ENCODE measurements at places on chromosomes 13 and 19.

- DNase-seq = no peak
These were observed 146.7 kb upstream of the FNDC3A start for GRCh38 chr13:48828962-48829411.

GRCh38 chr13:70817576-70817975 lies 709.3 kb upstream of the KLHL1 start:
- DNase-seq = no peak

DNA sequence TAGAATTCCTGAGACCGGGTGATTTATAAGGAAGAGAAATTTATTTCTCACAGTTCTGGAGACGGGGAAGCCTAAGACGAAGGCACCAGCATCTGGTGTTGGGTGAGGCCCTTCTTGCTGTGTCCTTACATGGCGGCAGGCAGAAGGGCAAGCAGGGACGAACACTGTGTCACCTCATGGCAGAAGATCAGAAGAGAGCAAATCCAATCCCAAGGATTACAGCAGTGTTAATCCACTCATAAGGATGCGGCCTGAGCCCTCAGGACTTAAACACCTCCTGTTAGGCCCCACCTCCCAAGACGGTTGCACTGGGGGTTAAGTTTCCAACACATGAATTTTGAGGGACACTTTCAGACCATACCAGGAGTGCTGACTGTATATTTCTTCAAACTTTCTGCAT lies 6.7 kb upstream of the FBL start:
- no peak for DNase-seq

DNA sequence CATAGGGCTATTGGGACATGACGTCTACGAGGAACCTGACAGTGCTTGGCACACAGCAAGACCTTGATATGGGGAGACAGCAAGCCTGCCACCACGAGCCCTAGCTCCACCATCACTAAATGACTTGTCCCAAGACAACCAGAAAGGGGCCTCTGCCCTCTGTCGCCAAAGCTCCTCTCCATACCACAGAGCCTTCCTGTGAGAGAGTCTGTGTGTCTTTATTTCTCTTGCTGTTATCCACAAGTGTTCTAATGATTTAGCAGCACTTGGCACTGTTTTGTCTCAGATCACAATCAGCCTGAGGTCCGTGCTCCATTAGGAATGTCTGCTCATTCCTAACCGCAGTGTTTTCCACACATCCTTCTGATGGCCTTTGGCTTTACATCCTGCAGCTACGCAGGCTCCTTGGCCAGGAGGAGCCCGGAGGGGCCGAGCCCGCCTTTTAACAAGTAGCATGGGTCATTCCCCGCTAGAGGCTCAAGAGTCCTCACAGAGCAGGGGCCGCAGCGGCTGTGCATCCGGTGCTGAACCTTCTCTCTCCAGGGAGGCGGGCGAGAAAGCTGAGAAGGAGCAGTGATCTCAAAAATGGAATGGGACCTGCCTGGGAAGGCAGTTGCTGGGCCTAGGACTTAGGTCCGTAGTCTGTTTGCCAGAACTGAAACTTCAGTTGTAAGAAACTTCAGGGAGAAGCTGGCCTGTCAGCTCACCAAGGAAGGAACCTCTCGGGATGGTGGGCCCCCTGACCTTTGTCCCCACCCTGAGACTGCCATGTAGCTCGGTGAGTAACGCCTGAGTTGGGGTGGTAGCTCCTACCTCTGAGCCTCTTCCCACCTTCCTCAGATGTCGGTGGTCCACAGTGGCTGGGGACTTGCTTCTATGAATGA lies 61.1 kb upstream of the HMGB1 start:
- DNase-seq = no peak
